ENCODE measurements at places on chromosomes 6 and 20. TPM values are rescaled to one million over a fixed set of nuclear protein-coding genes. Genes with fewer than 3 reads are reported as not detected.

Gene ZFP57
- total RNA-seq: not detected

Gene ZSWIM3
- 1.5 TPM for total RNA-seq

Gene BTNL2
- total RNA-seq: not detected

Gene ARMC12
- 0.44 TPM for total RNA-seq

Gene POU3F2
- not detected for total RNA-seq

Gene ISM1
- total RNA-seq: 0.20 TPM

Gene NOTCH4
- 0.63 TPM for total RNA-seq
